Sciatic nerve (tissue), 2 donors: ENCODE measurements at places on chromosomes 4 and X. TPM values are rescaled to one million over a fixed set of nuclear protein-coding genes. Genes with fewer than 3 reads are reported as not detected.

Gene RAB9A
- total RNA-seq: 27.2 TPM

Gene SPIN2A
- 2.1 TPM for total RNA-seq

Gene MAGEB5
- total RNA-seq: not detected

Gene P2RY4
- 1.0 TPM for total RNA-seq

Gene SEC24D
- total RNA-seq: 64.9 TPM

Gene SSX7
- not detected for total RNA-seq

Gene TENT5D
- total RNA-seq: not detected

Gene BST1
- total RNA-seq: 9.1 TPM

Gene SPANXN1
- total RNA-seq: not detected

Gene HNRNPH2
- 57.9 TPM for total RNA-seq

DNA sequence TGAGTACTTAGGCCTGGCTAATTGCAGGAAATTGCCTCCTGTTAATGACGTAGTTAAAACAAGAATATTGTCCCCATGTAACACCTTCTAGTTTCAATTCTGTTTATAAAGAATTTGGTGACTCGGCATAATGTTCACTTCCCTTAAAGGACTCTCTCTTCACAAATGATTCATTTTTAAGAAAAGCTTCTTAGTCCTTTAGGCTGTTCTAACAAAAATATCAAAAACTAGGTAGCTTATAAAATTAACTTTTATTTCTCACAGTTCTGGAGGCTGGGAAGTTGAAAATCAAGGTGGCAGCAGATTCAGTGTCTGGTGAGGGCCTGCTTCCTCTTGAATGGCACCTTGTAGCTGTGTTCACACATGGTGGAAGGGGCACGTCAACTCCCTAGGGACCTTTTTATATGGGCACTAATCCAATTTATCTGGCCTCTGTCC lies 23.8 kb downstream of the COL25A1 start:
- DNase-seq: no peak

- DNase-seq: no peak
Observed at GRCh38 chr4:112055100-112055499, 90.2 kb upstream of the FAM241A start.

- DNase-seq: no peak
Observed at GRCh38 chr4:108527723-108528122, 92.7 kb upstream of the RPL34 start.

DNA sequence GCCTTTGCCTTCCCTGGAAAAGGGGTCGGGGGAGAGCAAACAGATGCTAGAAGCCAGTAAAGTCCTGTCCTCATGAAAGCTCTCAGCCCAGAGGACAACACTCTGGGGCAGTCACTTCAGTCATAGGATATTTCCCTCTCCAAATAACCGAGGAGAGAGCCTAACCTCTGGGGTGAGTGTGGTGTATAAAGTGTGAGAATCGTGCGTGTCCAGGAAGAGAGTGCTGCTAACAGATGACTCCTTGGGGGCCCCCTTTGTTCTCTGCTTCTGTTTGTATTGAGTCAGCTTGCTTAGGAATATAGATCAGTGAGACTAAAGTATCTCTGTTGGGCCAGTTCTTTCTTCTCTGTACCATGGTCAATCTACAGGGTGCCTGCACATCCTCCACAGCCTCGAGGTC lies 247.2 kb downstream of the PALLD start:
- DNase-seq: no peak

GRCh38 chrX:9903146-9903545 lies 64.0 kb upstream of the CLDN34 start:
- no peak for DNase-seq

GRCh38 chr4:169756971-169757574 lies 671 bp downstream of the HPF1 start:
- DNase-seq: no peak

GRCh38 chrX:153900831-153901752 lies 3.4 kb upstream of the AVPR2 start:
- DNase-seq: peak; percentile 67

- DNase-seq: no peak
Observed at GRCh38 chr4:47526281-47526680, 41.2 kb downstream of the ATP10D start.

GRCh38 chrX:69107231-69107739 lies 58.0 kb downstream of the PJA1 start:
- no peak for DNase-seq

DNA sequence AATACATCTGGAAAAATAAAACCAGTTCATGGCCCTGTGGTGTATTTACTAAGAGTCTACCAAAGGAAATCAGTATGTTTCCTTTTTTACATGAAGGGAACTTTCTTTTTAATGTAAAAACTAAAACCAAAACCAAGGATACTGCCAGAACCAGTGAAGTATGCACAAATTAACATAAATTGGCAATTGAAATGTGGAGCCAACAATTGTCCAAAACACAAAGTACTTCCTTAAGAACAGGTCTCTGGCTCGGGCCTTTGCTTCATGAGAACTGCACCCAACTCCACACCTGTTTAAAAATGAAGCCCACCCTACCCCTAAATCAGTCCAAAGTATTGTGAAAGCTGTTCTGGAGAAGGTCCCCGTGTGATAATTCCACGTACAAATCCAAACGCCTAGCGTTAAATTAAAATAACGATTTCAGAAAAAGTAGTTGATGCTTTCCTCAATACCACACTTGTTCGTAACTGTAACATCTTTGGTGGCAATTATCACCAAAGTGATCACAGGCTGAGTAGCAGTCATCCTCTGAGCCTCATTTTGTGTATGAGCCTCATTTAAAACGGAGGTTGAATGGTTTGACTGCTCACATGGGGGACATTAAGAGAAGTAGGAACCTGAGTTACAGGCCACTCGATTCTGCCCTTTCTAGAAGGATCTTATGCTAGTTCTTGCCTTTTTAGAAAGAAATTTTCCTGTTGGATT lies 93.0 kb downstream of the GEMIN8 start:
- DNase-seq: no peak

DNA sequence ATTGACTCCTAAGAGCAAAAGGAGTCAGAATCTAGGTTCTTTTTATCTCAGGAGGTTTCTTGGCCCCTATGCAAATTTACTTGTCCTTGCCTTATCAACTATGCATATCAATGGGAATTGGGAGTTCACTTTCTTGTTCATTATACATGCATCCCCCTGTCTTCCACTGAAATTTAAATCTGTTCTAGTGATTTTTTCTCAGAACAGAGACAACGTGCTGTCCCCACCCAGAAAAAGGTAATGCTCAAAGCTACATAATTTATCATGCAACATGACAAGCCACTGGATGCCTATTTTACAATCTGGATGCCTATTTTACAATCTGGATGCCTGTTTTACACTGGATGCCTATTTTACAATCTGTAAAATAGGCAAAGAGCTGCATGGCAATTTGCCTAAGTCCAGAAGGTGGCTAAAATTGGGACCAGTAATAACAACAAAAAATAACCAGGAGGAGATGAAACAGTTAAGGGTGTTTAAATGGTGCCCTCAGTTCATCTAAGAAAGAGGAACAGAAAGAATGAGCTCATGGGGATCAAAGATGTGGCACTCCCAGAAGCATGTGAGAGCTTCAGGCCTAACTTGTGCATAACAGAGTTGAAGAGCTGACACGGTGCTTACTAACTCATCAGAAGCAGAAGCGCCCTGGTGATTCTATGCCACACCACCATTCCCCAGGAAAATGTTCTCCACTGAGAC lies 537.8 kb upstream of the BOD1L1 start:
- DNase-seq: no peak

GRCh38 chrX:54494989-54495813 lies 833 bp downstream of the FGD1 start:
- DNase-seq: no peak

DNA sequence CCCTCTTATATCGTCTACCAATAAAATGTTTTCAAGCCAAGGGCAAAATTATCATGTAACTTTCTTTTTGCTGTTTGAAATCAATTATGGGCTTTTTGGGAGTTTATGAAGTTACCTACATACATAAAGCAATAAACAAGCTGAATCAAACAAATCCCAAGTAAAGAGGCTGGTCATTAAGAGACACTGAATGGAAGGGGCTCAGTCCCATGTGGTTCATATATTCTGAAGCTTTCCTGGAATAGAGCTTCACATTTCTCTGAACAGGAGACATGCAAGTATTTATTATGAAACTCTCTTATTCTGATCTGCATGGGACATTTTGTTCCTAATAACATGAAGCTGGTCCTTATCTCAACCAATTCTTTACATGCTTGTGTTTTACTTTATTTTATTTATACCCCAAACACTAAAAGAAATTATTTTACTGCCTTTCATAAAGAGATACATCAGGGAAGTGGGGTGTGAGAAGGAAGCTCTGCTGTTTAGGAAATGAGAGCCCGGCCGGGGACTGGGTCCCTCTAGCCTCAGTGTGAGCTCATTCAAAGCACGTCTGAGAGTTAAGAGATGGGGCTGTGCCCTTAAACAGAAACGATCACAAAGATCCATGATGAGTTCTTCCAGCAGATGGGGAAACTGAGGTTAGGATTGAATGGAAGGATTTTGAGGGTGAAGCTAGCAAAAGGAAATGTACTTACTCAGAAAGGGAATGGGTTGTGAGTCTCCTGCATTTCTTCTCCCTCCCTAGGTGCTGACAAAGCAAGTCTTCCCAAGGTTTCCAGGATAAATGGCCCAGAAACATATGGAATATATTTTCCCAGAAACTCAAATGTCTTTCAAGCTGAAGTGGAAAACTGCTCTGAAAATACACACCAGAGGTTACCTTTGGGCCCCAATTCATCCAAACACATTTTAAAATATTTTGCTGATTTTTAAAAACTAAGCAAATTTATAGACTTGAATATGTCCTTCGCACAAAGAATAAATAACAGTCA lies 93.1 kb upstream of the LNX1 start:
- DNase-seq: no peak

DNA sequence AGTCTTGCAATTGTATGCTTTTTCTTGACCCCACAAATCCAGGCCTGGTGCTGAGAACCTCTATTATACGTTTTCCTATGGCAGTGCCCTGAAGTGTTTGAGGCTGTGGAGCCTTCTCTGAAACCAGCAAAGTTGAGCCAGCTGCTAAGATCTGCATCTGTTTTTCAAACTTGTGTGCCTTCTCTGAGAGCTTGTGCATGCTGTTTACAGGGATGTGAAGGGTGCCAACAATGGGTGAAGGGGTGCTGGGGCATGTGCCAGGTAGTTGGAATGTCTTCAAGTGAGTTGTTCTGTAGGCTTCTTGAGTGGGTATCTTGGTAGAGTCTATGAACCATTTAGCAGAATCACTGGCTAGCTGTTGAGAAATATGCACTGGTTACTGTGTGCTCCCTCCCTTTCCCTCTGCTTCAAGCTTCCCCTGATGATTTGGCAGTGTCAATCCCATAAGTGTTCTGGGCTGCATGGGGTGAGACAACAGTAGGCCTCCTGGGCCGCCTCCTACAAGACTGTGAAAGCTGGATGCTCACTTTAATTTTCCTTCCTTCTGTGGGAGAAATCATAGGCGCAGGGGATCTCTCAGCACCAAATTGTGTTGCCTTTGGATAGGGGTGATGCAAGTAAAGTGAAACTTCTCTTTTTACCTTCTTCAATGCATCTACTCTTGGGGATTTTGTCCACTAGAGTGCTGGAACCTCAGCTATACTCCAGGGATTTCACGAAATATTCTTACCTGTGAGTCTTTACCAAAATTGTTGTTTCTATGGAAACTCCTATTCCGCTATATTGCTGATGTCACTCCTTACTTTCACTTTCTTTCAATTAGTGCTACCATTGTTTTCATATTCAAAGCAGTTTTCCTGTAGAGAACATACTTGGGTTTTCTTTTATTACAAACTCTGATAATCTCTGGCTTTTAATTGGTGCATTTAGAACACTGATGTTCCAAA lies 30.0 kb downstream of the ITM2A start:
- DNase-seq: no peak

- no peak for DNase-seq
Observed at GRCh38 chr4:39616651-39617050, 22.0 kb downstream of the SMIM14 start.

DNA sequence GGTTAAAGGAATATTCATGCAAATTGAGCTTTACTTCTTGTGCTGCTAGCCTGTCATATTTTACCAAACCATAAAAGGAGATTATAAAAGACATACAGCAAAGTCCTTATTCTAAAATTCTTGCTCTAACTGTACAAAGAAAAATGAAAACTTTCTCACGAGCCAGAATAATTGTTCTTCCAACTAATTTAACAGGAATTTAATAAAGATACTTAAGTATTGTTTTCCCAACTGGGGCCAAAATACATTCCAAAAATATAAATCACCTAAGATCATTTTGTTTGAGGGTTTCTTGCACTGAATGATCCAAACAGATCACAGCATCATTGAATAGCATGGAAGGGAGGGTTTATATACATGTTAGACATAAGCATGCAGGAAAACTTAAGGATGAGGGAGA lies 127.1 kb upstream of the PCDH18 start:
- no peak for DNase-seq

GRCh38 chr4:48178931-48179330 lies 44.9 kb upstream of the TXK start:
- DNase-seq: no peak

DNA sequence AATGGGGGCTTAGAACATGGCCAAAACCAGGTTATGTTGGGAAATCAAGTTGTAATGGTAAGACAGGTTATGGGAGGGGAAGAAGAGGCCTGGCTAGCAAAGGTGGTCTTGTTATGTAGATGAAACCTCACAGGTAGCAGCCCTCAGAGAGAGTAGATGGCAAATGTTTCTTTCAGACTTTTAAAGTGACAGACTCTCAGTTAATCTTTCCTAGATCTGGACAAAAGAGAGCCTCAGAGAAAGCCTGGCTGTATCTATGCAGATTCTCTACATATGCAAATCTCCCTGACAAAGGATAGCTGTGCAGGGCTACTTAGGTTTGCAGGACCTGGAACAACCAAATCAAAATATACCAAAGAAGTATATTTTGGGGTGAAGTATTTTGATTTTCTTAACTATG lies 284.1 kb upstream of the AMOT start:
- no peak for DNase-seq

DNA sequence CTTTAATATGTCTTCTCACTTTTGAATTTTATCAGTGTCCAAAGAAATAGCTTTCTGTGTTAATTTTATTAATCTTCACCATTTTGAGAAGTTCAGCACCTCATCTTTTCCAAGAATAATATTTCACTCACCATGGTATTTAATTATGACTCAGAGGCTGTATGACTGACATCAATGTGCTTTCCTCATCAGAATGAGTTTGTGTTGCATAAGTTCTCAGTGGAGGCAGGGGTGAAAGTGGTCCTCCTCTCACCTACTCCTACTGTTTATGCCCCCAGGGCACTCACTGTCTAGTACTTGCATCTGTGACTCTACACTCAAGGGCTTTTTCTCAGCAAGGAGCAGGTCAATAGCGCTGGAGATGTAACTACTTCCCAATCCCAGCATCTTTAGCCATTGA lies 905.3 kb upstream of the INTU start:
- DNase-seq: no peak

- no peak for DNase-seq
Observed at GRCh38 chr4:82090717-82091116, 283.1 kb downstream of the HNRNPD start.

DNA sequence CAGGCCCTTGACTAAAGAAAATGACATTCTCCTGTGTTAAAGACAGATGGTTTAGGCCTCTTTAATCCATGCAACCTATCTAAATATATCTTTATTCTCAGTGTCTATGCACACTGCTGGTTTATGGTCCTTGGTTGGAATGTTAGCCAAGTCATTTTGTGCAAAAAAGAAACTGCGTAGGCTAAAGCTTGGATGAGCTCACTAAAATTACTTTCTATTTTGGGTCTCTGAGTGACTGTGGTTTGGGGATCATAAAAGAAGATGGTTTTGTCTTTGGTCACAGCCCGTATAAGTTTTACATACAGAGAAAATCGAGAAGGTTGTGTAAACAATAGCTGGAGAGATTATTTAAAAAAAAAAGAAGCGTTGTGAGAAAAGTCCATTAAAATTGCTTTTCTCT lies 443.6 kb downstream of the UBE2NL start:
- no peak for DNase-seq

- no peak for DNase-seq
Observed at GRCh38 chr4:47061435-47061834, 30.1 kb downstream of the GABRB1 start.
